SHP77 (cell line): ENCODE measurements at places on chromosomes 3 and 15.

GRCh38 chr15:99606646-99607045 is 40.9 kb downstream of the MEF2A start:
- DNase-seq: no peak

GRCh38 chr3:195407531-195408409 is 35.0 kb downstream of the ACAP2 start:
- DNase-seq: no peak

- DNase-seq: peak; percentile 59
These were observed 50.6 kb downstream of the GMNC start for GRCh38 chr3:190811775-190812480.

DNA sequence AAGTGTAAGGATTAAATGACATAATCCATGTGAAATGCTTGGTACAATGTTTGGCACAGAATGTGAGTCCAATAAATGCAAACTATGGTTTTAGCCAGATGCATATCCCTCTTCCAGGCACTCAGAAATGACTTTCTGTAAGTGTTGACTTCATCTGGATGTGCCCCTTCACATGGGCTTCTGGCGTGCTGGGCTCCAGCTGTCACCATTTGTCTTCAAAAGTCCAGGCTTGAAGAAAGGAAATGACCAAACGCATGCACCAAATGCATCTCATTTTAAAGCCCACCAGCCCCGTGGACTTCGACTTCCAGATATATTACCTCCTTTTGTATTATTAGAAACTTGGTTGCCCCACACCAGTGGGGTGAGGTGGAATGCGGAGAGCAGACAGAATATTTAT is 23.7 kb downstream of the CRYGS start:
- no peak for DNase-seq

DNA sequence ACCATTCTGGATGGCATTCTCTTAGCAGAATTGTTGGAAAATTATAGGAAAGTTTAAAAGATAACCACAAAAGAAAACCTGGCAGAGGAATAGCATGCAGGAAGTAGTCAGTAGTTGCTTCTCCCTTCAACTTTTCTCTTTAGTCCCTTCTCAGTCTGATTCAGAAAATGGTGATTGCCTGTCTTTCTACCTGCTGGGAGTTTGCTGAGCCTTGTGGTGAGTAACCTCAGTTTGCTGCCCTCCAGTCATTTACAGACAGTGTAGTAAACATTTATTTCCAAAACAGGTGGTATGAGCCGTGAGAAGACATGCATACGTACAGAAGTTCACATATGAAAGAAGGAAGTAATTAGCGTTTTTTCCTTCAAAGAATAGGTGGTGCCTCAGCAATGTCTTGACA is 224.7 kb upstream of the POU1F1 start:
- DNase-seq: no peak

GRCh38 chr3:171898192-171898591 is 55.0 kb downstream of the TMEM212 start:
- DNase-seq: no peak

DNA sequence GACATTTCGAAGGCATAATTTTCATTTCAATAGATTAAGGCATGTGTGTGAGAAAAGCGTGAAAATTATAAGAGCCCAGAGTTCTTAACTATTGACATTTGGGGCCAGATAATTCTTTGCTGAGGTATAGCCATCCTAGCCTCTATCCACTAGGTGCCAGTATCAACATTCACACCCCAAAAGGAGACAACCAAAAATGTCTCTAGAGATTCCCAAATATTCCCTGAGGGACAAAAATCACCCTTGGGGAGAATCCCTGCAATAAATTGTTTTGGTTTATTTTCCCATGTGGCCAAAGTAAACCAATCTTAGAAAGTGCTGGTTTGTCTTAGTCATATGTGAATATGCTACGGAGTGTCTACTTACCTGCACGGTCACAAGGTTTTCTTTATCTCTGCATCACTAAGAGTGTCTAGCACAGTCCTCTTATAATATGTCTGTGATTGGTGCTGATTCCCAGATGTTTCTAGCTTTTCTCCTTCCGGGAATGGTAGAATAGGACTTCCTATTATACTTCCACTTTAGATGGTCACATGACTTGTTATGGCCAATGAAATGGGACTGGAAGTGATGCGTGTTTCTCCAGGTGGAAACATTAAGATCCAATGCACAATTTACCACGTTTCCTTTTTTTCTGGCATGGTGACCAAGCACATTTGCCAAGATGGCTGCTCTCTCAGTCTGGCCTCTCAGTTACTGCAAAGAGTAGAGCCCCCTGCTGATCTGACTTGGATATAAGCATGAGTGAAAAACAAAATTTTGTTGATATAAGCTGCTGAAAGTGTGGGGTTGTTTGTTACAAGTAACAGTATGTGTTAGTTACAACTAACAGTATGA is 8.0 kb upstream of the KBTBD8 start:
- peak; percentile 2 for DNase-seq

DNA sequence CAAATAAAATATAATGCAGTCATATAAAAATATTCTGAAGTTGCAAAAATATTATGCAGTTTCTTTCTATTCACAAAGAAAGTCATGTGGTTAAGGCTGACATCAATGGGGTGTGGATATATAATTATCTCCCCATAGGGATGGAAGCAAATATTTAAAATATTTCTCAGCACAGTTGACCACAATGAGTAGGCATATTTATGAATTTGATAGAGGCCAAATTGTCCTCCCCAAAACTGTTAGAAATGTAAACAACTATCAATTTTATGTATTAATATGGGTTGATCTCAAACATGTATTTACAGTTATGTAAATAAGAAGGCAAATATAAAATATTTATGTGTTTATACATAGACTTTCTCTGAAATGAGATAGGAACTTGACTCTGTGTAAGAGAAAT is 246.0 kb upstream of the CBLB start:
- DNase-seq: no peak

- peak; percentile 69 for DNase-seq
These were observed 69.5 kb downstream of the C3orf38 start for GRCh38 chr3:88219138-88219792.

DNA sequence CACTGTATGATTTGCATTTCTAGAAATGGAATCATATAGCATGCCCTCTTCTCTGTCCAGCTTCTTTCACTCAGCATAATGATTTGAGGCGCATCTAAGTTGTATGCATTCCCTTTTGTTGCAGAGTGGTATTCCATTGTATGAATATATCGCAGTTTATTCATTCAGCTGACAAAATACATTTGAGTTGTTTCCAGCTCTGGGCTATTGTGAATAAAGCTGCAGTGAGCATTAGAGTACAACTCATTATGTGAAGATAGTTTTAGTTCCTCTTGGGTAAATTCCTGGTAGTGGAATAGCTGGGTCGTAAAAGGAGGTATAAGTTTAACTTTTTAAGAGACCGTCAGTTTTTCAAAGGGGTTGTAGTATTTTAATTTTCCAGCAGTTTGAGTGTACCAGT is 38.5 kb upstream of the POLR2M start:
- DNase-seq: no peak

- no peak for DNase-seq
These were observed 47.9 kb downstream of the PIK3CA start for GRCh38 chr3:179196098-179196497.
